Stimulated activated CD4-positive, alpha-beta T cell treated with anti-CD3 and anti-CD28 coated beads, TNF-alpha, amount 100 ng/mL, for 1 hour (primary cell): ENCODE measurements at places on chromosomes 7 and 10.

DNA sequence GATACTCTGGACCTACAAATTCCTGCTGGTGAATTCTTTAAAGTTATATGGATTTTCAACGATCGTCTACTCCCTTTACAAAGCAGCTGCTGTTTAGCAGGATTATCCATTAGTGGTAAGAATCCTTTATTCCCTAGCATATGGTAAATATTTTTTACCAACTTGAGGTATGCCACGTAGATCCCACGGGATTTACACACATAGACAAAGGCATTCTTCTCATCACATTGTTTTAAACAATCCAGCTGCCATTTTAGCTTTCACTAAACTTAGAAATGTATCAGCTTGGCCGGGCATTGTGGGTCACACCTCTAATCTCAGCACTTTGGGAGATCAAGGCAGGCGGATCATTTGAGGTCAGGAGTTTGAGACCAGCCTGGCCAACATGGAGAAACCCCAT lies 148.0 kb upstream of the SH2B2 start:
- DNase-seq: no peak

- no peak for DNase-seq
These were observed 265.2 kb upstream of the PPP2R2D start for GRCh38 chr10:131635564-131636015.

- DNase-seq: no peak
These were observed 142.0 kb downstream of the PTPRN2 start for GRCh38 chr7:158445421-158446175.

DNA sequence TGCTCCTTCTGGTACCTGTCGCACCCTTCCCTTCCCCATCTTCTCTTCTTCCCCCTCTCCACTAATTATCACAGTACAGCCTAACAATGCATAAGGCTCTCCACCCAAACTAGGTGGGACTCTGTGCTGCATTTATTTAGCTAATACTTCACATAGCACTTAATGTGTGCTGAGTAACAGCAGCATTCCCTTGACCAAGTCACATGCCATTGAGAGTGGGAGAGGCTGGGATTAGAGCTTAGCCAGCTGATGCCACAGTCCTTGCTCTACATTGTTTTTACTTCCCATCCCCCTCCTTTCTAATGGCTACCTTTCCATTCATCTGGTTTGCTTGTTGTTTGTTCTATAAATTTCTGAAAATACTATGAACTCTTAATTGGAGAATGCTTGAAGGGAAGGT lies 426.9 kb downstream of the LRMDA start:
- DNase-seq: no peak

DNA sequence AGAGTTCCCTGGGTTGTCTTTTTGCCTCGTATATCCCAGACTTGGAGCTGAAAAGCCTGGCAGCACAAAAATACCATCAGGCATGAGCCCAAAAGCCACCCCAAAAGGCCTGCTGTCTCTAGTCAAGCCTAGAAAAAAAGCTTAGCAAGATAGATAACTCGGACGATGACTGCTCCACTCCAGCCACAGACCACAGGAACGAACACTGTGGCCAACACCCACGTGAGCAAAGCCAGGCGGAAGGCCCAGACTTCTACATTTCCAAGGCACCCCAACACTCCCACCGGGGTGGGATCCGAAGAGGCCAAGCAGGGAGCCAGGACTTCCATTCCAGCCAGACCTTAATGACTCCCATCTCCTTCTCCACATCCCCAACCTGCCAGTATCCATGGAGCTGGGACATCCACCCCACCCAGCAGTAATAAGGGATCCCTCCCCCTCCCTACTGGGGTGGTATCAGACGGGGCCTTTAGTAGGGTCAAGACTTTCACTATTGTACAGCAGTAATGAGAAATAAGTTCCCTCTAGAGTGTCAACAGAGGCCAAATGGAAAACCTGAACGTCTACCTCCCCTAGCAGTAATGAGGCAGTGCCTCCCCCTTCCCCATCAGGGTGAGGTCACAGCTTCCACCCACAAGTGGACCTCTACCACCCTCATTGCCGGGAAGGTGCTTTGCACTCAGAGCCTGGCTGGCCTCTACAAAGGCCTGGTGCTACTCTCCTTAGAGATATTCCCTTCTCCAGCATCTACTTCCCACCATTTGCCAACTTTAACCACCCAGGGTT lies 23.0 kb downstream of the PRLHR start:
- DNase-seq: no peak

DNA sequence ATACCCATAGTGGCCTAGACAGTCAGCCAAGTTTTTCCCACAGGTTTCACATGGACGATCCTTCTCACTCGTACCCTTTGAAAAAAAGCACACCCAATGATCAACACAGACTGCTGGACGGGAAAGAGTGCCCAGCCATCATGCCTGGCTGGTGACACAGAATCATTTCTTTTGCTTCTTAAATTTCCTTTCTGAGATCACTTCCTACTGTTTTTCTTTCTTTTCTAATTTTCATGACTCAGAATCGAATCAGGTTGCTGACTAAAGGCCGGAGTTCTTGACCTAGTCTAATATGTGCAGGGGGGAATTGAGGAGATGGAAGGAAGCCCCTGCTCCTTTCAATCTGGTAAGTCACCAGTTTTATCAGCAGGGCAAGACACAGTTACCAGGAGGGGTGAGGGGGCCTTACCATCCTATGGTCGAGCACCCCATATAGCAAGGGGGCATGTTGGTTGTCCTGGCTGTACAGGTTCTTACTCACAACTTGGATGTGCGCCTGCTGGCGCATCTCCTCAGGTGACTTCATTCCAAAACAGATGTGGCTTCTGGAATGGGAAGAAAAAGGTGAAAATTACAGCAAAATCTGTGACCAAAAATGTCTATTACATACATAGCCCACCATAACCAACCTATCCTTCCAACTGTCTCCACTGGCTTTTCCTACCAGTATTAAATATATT lies 3.5 kb downstream of the POLR3A start:
- DNase-seq: no peak

GRCh38 chr10:34627331-34627730 lies 187.8 kb downstream of the PARD3 start:
- DNase-seq: no peak

DNA sequence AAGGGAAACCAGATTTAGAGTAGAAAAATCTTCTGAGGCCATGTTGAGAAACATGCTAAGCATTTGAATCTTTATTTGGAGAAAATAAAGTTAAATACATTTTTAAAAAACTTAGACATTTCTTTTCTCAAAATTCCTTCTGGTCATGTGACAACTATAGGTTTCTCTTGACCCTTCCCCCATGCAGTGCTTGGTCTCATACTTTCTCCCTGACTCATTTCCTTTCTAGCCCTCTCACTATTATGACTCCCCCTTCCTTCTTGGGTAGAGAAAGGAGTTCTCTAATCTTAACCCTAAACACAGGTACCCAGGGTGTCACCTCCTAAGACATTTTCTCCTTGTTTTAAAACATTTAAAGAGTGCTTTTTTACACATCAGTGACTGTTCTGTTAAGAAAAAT lies 179.5 kb upstream of the TMEM106B start:
- no peak for DNase-seq

DNA sequence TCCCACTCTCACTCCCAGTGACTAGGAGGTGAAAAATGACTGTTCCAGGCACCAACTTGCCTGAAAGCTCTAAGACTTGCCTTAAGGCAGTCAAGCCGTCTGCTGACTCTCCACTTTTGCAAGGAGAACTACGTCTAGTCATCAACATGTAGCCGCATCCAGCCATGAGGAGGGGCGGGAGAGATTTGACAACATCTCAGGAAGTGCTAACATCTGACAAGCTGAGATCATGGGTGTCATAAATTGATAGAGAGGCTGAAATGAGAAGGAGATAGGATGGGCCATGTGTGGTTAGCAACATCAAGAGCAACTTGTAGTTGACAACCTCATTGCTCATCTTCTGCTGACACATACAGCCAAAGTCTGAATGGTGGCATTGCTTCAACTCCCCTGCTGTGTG lies 9.0 kb upstream of the TBXAS1 start:
- DNase-seq: no peak
